ENCODE measurements at places on chromosomes 1 and 21.

DNA sequence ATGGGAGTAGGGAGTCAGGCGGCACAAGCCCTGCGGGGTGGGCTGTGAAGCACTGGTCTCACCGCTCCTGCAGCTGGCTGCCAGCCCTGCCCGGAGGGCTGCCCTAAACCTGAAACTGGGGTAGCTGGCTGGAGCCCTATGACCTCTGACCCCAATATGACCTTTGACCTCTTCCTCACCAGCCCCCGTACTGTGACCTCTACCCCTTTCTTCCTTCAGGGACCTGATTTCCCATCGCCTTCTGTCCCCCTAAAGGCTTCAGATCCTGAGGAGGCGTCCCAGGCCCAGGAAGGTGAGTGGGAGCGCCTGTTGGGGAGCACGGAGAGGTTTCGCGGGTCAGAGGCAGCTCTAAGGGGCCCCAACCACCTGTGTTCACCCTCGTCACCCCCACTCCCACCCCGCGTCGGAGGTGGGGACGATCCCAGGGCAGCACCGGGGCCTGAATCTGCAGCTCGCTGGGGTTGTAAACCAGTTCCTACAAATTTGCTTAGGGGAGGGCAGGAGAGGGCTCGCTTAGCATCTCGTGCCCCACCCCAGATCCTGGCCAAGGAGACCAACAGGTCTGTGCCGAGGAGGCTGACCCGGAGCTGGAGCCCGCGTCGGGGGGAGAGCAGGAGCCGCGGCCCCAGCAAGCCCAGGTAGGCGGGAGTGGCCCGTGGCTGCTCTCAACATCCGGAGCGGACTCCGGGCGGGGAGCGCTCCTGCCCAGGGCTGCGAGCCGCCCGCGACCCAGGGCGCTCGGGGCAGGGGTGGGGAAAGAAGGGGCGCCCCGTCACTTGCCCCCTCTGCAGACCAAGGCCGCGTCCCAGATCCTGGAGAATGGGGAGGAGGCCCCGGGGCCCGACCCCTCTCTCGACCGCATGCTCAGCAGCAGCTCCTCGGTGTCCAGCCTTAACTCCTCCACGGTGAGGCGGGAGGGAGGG is 7.3 kb downstream of the SYTL1 start:
- DNase-seq: peak; percentile 92

- no peak for DNase-seq
Observed at GRCh38 chr21:38561613-38562581, 63.6 kb upstream of the ERG start.

GRCh38 chr1:201779351-201779880 is 49.5 kb upstream of the IPO9 start:
- no peak for DNase-seq

DNA sequence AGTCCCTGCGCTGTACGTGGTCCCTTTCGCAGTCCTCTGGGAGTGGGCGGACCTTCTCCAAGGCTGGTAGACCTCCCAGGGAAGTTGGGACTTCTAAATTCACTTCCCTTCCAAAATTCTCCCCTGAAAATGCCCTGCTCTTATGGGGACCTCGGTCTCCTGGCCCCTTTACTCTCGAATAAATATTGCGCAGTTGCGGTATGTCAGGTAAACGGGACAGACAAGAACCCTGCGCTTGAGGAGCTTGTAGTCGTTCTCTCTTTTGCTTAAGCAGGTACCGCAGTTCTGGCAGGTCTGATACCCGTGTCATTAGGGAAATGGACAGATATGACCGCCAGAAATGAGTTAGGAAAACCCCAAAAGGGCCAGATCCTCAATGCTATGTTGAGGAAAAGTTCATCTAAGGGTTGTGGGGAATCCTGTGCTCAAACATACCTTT is 561 bp downstream of the KIF2C start:
- DNase-seq: no peak

- DNase-seq: no peak
Observed at GRCh38 chr1:8472668-8473067, 154.8 kb downstream of the SLC45A1 start.

- no peak for DNase-seq
Observed at GRCh38 chr1:206905295-206906164, 8.3 kb downstream of the IL24 start.

DNA sequence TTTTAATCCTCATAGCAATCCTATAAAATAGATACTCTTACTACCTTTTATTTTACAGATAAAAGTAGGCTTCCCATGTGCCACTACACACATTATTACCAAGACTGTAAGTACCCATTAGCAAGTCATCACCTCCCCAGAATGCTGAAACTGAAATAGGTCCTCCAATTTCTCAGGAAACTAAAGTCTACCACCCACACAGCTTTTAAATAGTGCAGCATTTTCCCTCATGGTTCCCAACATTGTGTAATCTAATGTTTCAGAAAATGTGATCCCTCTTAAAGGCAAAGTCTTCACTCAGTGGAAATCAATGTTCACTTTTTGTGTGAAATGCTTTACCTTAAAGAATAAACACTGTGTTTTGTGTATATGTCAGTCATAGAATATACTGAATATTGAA is 356.5 kb downstream of the GPATCH2 start:
- DNase-seq: no peak

DNA sequence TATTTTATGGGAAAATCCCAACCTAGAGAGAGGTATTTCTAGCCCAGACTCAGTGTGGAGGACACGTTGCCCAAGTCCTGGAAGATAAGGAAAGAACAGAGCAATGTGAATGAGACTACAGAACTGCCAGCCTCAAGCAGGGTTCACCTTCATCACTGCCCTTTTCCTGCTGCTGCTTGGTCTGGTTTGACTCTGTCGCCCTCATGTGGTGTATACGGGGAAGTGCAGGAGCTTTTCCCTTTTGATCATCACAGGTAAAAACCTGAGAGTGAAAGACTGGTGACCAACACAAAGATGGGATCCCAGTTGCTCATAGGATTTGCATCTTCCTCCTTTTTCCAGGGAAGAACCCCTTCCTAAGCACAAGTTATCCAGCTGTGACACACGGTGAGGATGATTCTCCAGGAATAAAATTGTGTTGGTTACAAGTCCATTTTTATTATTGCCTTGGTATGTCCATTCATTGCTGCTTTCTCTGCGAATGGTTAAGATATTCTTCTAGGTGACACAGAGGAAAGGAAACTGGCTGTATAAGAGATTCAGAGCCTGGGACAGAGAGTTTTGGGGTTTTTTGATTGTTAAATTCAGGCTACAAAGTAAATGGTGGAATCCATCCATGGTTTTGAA is 89.5 kb upstream of the CD53 start:
- DNase-seq: peak; percentile 69

GRCh38 chr1:153253693-153254092 is 5.8 kb upstream of the LORICRIN start:
- DNase-seq: no peak

GRCh38 chr1:111704776-111705175 is 34.4 kb downstream of the INKA2 start:
- DNase-seq: no peak

GRCh38 chr1:172955161-172955815 is 95.5 kb downstream of the TNFSF18 start:
- no peak for DNase-seq

DNA sequence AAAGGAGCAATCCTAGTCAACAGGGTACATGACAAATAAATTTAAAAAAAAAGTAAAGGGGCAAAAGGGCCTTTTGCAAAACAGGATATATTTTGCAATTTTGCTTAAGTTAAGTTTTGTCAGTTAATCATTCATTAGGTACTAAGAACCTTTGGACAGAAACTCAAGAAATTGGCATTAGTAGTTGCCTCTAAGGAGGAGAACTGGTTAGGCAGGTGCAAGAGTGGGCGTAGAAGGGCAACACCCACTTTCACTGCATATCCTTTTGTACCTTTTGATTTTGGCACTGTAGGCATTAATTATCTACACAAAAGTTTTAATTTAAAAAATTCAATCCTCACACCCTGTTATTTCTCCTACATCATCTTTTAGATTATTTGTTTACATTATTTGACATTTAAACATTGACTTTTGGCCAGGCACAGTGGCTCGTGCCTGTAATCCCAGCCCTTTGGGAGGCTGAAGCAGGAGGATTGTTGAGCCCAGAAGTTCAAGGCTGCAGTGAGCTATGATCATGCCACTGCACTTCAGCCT is 4.3 kb downstream of the DDAH1 start:
- DNase-seq: no peak

DNA sequence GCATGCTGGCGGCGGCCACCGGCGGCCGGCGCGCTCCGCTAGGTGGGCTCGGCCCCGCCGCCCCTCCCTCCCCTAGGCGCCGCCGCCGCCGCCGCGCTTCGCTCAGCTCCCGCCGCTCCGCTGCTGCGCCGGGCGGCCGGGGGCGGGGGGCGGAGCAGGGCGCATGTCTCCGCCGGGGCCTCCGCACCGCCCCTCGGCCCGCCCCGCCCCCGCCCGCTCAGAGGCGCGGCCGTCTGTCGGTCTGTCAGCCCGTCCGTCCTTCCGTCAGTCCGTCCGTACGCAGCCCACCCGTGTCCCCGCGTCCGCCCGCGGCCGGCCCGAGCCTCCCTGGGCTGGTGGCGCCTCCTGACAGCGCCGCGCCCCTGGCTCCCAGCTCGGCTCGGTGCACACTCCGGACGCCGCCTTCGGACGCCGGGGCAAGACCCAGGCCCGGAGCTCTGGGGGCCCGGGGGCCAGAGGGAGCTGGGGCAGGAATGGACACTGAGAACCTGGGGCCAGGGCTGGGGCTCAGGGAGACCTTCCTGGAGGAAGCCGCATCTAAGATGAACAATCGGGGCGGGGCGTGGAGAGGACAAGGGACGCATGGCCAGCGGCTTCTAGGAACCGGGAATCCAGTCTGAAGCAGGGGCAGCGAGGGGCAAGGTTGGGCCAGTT is at the start of gene GPR153:
TSS of gene GPR153 (minus strand) at position 138 of the 654 bp plus-strand sequence. CDS start 6,193 bp downstream, outside the sequence.
- peak; percentile 80 for DNase-seq

GRCh38 chr21:46606427-46606813 is 1.5 kb upstream of the S100B start:
- no peak for DNase-seq

DNA sequence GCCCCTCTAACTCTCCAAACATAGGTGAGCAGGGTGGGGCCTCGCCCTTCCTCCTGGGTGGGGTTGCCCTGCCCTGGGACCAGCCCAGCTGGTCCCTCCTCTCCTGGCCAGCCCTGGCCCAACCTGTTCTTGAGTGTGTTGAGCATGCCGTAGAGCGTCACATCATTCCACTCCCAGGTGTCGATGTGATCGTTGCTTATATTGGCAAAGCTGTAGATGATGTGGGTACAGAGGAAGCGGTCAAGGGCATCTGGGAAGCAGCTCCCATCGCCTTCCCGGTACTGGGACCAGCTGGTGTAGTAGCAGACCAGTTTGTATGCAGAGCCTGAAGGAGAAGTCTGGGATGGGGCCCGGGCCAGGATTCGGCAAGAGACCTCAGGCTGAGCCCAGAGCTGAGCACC is 1.4 kb downstream of the CHI3L1 start:
- no peak for DNase-seq

DNA sequence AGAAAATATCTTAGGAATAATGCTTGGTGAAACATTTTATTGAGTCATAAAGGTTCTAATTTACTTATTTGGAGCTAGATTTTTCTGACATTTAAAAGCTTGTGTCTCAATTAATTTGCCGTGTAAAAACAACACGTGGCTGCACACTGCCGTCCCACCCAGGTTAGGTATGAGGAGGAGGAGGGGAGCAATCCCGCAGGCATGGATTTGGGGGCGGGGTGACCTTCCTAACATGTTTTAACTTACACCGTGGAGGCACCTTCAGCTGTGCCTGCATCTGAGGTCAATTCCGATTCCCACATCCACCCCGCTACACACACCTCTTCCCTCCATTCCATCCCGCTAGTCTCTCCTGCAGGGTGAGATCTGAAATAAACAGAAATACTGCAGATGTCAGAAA is 28.5 kb upstream of the UMODL1 start:
- DNase-seq: no peak

DNA sequence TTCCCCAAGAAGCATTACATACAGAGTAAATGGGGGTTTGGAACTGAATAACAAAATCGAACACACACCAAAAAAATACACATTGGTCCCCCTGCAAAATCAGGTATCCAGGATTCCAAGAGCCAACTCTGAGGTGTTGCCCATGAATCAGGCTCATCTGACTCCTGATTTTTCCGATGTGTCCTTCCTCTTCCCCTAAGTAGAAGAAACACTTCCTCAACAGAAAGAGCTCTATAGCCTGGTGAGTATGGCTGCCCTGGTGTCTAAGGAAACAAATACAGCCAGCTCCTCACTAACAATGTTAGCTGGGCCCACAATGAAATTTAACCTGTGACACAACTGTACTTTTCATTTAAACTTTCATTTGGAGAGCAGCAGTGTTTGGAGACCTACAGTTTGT is 33.6 kb downstream of the ERI3 start:
- DNase-seq: no peak
